Right renal cortex interstitium (tissue), 3 donors: ENCODE measurements at places on chromosomes 3 and 15. TPM values are rescaled to one million over a fixed set of nuclear protein-coding genes. Genes with fewer than 3 reads are reported as not detected.

Gene CLDN18
- polyA plus RNA-seq: 0.78 TPM

GRCh38 chr3:6860954-6861624 is at the start of gene GRM7:
Gene GRM7, plus strand, starts transcription at chr3:6861115.
- peak; percentile 45 for DNase-seq

DNA sequence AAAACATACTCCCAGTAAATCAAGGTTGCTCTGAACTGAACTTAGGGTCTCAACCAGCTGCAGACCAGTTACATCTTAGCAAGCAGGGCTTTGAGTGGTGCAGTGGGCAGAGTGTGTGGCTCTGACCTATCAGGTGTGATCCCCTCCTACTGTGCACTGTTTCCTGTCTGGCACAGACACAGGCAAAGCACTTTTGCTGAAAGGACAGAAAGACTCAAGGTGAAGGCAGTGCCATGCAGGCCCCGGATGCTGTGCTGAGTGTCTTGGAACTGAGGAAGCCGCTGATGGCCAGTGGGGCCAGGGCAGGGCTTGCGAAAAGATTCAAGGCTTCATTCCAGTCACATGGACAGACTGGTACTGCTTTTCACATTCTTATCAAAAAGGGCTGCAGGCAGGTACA is 85.2 kb downstream of the CACNA1D start:
- DNase-seq: no peak

GRCh38 chr15:63019511-63020109 is 22.9 kb upstream of the TPM1 start:
- DNase-seq: no peak

- DNase-seq: peak; percentile 0
These were observed 89.4 kb upstream of the ACKR4 start for GRCh38 chr3:132507657-132508056.

GRCh38 chr3:190124067-190124466 is 3.4 kb upstream of the P3H2 start:
- no peak for DNase-seq

DNA sequence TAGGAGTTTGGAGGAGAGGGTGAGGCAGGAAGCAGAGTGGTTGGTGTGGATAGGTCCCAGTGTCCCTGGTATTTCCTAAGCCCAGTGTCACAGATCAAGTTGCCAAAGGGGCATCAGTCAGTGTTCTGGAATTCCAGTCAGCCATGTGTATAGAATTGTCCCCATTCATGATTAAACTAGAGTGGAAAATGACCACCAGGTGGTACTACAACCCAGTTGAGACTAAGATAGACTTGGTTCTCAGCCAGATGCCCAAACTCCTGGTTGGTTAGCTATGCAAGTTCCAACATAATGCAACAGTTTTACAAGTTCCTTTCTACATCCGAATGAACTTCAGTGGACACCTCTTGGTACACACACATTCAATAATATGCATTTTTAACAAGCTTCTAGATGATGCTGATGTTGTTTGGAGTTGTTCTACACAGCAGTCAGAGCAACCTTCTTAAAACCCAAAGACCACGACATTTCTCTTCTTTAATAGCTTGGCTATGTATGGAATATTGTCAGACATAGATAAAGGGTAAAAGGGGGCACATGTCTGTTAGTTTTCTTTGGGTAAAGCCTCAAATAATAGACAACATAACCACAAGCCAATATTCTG is 8.4 kb upstream of the ATR start:
- DNase-seq: peak; percentile 60
